Nephron progenitor cell (in vitro differentiated cells): ENCODE measurements at places on chromosomes 11 and 22.

- no peak for DNase-seq
Measured at GRCh38 chr11:10261821-10262220, 32.2 kb downstream of the SBF2 start.

- DNase-seq, result peak; percentile 76
Measured at GRCh38 chr11:45543808-45544422, 121.5 kb downstream of the CHST1 start.

- peak; percentile 75 for DNase-seq
Measured at GRCh38 chr22:29071261-29072045, 1.4 kb upstream of the KREMEN1 start.

DNA sequence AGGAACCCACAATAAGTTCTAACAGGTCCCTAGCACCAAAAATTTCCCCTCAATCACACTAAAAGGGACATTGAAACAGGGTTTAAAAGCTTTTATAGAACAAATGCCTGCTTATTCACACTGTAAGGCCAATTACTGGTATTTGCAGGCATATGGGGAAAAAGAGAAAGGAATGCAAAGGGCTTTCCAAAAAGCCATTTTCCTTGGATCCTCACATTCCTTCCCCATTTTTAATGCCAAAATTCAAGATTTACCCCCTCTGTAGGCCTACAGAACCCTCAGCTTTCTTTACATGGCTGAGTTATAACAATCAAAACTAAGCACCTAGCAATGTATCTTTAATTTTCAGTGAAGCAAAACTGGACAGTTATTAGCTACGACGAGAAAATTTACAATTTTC, 102.0 kb downstream of the SBF2 start:
- no peak for DNase-seq

DNA sequence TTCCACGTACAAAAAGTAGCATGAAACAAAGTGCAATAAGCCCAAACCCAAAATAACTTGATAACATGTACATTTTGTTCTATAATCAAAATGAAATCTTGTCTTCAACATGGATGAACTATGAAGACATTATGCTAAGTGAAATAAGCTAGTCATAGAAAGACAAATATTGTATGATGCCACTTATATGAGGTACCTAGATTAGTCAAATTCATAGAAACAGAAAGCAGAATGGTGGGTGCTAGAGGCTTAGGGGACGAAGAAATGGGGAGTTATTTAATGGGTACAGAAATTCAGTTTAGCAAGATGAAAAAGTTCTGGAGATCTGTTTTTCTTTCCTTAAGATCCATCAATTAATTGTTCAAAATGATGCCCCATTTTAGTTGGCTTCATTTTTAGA, 7.5 kb downstream of the PGM2L1 start:
- DNase-seq, result no peak

DNA sequence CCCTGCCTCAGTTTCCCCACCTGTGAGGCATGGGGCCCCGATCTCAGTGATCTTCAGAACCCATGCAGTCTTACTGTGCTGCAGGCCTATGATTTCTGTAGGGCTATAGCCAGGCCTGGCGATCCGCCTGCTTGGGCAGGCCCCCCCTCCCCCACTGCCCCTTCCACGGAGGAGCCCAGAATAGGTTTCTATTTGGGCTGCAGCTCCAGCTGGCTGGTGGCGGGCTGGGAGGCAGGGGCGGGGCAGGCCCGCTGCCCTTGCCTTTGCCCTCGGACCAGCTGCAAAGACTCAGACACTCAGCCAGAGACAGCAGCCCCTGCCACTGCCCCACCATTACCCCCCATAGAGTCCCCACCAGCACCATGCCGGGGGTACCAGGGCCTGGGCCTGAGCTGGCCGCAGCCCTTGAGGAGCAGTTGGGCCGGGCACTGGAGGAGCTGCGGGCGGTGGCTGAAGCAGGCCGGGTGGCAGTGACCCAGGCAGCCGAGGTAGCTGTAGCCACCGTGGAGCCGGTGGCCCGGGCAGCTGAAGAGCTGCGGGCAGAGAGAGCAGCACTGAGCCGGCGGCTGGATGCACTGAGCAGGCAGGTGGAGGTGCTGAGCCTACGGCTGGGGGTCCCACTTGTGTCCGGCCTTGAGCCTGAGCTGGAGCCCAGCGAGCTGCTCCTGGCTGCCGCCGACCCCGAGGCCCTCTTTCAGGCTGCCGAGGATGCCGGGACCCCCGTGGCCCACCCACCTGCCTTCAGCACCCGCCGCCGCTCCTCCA, 12.2 kb downstream of the SMTN start:
- DNase-seq, result no peak

- no peak for DNase-seq
Measured at GRCh38 chr22:25940479-25940878, 198.5 kb downstream of the MYO18B start.

- DNase-seq, result no peak
Measured at GRCh38 chr11:57425565-57426438, 1.1 kb downstream of the SLC43A3 start.

DNA sequence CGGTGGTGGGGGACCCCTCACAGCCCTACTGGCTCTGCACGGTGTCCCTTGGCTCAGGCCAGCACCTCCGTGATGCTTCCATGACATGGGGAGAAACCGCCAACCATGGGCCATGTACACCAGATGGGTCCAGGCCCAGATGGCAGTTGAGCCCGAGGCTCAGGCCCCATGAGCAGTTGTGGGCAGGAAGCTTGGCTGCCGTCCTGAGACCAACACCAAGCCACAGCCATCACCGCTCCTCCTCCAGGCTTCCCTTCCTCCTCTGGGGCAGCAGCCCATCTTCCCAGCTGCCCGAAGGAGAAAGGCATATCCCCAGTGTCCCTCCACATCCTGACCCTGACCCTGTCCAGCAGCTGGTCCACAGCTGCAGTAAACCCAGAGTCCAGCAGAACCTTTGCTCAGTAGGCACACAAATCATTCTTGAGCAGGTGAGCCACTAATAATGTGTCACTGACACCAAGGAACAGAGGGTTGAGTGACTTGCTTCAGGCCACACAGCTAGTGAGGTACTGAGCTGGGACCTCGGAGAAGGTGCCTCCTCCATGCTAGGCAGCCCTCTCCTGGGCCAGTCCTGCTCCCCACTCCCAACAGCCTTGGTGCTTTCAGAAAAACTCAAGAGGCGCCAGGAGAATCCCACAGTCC, 204.9 kb downstream of the CTTN start:
- no peak for DNase-seq

DNA sequence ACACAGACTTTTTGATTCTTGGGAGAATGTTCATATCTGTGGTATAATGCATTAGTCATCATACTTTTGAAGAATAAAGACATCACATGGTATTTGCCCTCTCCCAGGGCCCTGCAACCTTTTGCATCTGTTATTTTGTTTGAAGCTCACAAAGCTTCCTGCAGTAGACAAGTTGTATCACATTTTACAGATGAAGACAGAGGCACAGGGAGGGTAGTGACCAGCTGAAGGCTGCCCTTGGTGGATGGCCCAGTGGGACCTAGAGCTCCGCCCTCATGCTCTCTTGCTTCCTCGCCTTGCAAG, 66.4 kb downstream of the UBASH3B start:
- no peak for DNase-seq

DNA sequence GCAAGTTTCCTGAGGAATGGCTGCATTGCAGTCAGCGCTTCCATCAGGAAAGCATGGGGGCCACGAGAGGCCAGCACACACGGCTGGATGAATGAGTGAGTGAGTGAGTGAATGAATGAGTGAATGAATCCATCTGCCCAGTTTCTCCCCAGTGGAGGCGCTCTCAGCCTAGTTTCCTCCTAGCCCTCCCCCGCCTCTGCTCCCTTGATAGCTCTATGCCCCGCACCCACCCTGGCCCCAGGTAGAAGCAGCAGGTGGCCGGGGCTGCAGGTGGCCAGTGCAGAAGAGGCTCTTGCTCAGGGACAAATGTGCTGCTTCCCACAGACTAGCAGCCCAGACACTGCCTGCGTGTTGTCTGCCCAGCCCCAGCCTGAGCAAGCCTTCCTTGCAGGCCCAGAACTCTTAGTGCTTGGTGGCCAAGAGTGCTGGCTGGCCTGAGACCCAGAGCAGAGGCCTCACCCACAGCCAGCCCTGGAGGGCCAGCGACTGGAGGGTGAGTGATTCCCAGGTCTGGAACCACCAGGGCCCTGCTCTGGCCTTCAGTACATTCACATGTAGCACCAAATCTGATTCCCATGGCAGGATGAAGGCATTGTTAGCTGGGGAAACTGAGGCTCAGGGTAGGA, 31.1 kb upstream of the PDGFB start:
- no peak for DNase-seq

- no peak for DNase-seq
Measured at GRCh38 chr11:125935618-125936199, 10.1 kb upstream of the VSIG10L2 start.

- no peak for DNase-seq
Measured at GRCh38 chr11:444396-445144, 2.8 kb upstream of the ANO9 start.

DNA sequence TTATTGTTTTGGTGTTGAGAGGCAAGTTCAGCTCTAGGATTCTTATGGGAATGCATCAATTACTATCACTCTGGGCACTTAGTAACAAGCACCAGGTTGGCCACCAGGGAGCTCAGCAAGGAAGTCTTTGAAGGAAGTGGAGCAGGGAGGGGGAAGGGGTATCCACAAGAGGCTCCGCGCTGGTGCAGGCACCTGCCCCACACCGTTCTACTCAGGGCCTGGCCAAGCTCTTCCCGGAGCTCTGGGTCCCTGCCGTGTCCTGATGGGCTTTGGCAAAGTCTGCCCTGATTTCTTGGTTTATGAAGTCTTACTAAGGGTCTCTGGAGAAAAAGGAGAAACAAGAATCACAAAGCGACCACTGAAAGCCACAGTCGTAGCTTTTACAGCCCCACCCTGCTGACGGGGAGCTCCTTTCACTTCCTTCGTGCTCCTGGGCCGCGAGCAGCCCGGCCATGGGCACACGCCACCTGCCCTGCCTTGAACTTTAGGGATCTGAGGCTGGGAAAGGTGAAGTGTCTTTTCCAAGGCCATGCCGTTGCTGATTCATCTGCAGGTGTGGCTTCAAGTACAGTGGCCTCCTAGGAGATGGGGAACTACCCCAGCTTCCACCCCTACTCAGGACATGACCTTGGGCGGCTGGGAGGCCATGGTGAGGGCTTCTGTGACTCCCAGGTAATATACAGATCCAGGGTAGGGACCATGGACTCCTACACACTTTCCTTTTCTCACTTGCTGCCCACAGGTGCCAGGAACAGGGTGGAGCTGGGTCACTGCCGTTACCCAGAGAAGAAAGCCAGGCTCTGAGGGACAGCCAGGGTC, 15.9 kb upstream of the LRRC32 start:
- no peak for DNase-seq

- DNase-seq, result peak; percentile 46
Measured at GRCh38 chr22:49975543-49976389, 15.2 kb downstream of the PIM3 start.

GRCh38 chr11:48019595-48019994, 39.2 kb downstream of the PTPRJ start:
- no peak for DNase-seq

DNA sequence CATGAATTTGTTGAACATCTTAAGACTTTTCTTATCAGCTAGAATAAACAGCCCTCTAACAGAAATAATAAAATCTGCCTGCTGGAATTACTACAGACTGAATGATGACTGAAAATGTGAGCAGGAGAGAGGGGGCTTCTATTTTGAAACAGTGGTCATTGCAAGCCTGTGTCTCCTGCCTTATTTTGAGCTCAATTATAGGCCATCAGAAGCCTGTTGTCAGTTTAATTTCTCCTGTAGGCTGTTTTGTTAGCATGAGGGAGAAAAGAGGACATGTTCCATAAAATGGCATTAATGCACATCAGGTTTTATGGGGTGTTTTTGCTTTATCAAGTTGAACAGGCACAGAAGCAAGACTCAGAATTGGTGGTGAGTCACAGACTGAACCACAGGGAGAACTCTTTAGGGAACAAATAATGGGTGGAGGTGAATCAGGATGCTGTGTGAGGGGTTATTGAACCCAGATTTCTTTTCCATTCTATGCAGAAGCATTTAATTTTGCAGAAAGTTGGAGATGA, 129.1 kb downstream of the PARVA start:
- no peak for DNase-seq

DNA sequence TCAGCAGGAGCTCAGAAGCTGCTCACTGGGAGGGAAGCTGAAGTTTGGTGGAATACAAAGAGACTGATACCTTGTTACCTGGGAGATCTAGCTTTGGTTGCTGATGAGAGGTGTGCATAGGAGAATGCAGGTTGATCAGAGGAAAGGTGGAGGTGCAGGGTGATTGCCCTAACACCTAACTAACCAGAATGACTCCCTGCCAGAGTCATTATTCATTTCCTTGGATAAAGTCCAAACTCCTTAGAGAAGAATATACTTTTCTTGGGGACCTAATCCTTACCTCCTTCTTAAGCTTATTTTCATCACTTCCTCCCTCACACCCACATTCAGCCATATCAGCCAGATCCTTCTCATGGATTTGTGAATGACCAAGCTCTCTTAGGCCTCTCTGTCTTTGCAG, 814.2 kb upstream of the TENM4 start:
- DNase-seq, result no peak

GRCh38 chr22:36017651-36018091, 11.0 kb downstream of the RBFOX2 start:
- peak; percentile 22 for DNase-seq

DNA sequence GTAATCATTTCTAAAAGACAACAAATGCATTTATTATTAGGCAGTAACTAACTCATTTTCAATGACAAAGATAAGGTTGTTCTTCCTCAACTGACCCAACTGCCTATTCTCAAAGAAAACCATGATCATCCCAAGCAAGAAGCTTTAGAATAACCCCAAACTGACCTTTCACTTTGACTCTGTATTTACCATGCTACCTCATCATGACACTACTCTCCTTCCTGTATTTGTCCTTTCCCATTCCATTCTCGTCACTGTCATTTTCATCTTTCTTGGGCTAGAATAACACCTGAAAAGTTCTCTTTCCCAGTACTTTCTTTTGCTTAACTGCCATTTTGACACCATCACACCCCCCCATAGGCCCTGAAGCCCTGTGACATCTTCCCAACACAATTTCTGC, 48.3 kb downstream of the TCF20 start:
- no peak for DNase-seq

DNA sequence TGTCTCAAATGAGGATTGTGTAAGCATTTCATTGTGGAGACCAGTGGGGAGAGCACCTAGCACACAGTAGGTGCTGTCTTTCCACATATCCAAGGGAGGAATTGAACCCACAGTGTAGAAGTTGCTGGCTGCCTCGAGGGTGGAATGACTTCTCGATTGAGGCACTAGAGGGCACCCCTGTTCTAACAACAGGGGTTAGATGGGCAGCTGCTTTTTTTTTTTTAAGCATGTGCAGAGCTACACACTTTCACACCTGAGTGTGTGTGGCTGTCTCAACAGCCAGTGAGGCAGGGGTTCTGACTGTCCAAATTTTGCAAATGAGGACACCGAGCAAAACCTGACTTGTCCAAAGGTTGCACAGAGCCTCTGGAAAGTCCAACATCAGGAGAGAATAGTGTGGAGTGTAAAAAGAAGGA, 118.2 kb upstream of the CRYBB3 start:
- DNase-seq, result peak; percentile 30

GRCh38 chr22:50737728-50738648, at the start of gene ACR:
Gene ACR, plus strand, starts transcription at chr22:50738204. Its CDS starts 32 bp downstream, at chr22:50738236.
- DNase-seq, result no peak
